ENCODE measurements at places on chromosomes 1 and 21.

DNA sequence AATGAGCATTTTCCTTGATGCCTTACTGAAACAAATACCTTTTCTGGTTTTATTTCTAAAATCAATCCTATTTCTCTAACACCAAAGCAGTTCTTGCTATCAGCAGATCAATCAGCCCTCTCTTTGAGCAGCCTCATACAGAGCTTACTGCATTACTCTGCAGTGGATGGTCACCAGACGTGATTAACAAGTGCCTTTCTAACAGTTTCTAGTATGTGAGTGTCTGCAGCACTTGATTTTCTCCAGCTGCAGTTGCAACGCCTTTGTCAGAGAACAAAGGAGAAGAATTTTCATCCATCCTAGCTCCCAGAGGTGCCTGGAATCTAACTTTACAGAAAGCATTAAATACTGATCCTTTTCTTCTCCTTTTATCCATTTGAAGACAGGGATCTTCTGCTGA lies 177.3 kb upstream of the SGIP1 start:
- H3K4me1 ChIP-seq: peaks cover 18% of the 10 kb centered on the region
- no peak overlapping the region for H3K27ac ChIP-seq
- no peak overlapping the region for H3K4me3 ChIP-seq

GRCh38 chr1:85195703-85196102 lies 5.1 kb downstream of the SYDE2 start:
- no peaks in the 10 kb centered on the region for H3K36me3 ChIP-seq
- peak overlapping the region; percentile 63 for H3K27ac ChIP-seq
- peak overlapping the region; percentile 90 for H3K4me3 ChIP-seq
- H3K27me3 ChIP-seq: no peaks in the 10 kb centered on the region

- no peaks in the 10 kb centered on the region for H3K27me3 ChIP-seq
- no peak for DNase-seq
- no peak overlapping the region for H3K4me3 ChIP-seq
- H3K36me3 ChIP-seq: no peaks in the 10 kb centered on the region
These were observed 219.7 kb downstream of the BRINP3 start for GRCh38 chr1:190258003-190258402.

DNA sequence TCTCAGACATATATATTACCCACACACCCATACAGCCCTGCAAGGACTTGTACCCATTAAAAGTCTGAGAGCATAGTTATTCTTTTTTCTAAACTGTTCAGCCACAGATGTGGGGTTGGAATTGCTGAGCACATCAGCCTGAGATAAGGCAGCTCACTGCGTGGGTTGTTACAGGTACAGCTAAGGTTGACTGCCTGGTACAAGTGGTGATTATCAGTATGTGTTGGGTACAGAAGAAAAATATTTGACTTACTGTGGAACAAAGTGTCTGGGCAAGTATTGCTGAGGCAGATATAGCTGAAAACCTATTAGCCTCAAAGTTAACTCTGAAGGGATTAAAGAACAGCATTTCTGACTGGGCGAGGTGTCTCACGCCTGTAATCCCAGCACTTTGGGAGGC lies 5.0 kb downstream of the STX12 start:
- H3K4me1 ChIP-seq: no peaks in the 10 kb centered on the region
- no peaks in the 10 kb centered on the region for H3K27me3 ChIP-seq
- no peak for DNase-seq
- no peak overlapping the region for H3K4me3 ChIP-seq
- H3K36me3 ChIP-seq: no peaks in the 10 kb centered on the region
- H3K27ac ChIP-seq: no peak overlapping the region

GRCh38 chr1:59072583-59072947 lies 224.3 kb upstream of the FGGY start:
- no peak overlapping the region for H3K27ac ChIP-seq
- H3K27me3 ChIP-seq: peaks cover 94% of the 10 kb centered on the region
- peak; percentile 22 for DNase-seq
- no peaks in the 10 kb centered on the region for H3K36me3 ChIP-seq
- peaks cover under 1% of the 10 kb centered on the region for H3K4me1 ChIP-seq

Measured in cardiac muscle cell (in vitro differentiated cells and primary cell).